ENCODE measurements at places on chromosomes 5 and 9. TPM values are rescaled to one million over a fixed set of nuclear protein-coding genes. Genes with fewer than 3 reads are reported as not detected.

GRCh38 chr9:75083188-75083970 is 4.6 kb downstream of the NMRK1 start:
- DNase-seq = no peak

Gene SOHLH1
- not detected for total RNA-seq

DNA sequence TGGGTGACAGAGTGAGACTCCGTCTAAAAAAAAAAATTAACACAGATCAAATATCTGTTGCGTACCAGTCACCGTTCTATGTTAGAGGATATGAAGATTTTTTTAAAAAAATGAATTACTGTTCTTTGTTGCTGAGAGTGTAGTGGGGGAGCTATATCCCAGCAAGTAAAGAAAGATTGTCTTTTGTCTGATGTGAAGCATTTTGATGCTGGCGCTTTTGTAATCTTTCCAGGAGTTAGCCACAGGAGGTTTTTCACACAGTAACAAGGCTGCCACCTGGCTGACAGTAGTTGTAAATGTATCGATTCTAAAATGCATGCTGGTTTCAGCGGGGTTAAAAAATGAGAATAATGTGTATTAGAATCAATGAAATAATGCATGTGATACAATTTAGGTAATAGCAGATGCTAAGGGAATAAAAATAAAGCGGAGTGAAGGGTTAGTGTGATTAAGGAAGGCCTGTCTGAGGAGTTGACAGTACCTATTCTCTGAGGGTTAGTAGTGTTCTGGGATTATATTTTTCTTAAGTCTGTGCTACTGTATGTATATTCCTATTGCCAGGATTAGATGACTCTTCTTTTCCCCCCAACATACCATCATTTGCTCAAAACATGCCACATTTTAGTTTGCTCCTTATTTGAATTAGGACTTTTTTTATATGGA is 3.4 kb downstream of the LMNB1 start:
- DNase-seq = no peak

Gene PCDHA4
- total RNA-seq = 0.18 TPM

DNA sequence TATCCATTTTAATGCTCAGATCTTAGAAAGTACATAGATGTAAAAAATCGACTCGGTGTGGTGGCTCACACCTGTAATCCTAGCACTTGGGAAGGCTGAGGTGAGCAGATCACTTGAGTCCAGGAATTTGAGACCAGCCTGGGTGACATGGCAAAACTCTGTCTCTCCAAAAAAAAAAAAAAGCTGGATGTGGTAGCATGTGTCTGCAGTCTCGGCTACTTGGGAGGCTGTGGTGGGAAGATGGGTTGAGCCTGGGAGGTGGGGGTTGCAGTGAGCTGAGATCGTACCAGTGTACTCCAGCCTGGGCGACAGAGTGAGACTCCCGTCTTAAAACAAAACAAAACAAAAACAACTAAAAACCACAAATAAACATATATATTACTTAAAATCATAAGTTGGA is 61.4 kb downstream of the RASA1 start:
- no peak for DNase-seq

DNA sequence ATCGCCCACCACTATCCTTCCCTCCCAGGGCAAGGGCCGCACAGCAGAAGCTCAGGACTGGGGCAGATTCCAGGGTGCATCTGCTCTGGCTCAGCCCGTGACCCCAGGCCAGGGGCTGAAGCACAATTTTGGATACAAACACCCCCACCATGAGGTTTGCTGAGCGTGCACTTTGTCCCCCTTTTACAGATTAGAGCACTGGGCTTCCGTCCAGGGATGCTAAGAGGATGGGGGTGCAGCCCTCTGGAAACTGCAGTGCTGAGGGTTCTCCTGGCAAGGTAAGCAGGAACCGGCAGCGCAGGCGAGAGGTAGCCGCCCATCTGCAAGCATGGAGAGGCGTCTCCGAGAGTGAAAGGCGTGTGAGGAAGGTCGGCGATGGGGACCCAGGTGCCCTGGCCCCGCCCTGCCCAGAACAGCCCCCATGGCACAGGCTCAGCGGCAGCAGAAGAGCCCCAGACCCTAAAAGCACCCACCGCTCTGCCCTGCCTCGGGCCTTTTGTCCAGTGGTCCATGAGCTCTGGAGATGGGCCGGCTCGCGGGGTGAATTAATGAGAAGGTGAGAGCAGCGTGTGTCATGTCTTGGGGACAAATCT is 54.5 kb upstream of the OLFM1 start:
- no peak for DNase-seq

GRCh38 chr5:124697933-124698591 is 48.4 kb downstream of the ZNF608 start:
- DNase-seq = no peak

DNA sequence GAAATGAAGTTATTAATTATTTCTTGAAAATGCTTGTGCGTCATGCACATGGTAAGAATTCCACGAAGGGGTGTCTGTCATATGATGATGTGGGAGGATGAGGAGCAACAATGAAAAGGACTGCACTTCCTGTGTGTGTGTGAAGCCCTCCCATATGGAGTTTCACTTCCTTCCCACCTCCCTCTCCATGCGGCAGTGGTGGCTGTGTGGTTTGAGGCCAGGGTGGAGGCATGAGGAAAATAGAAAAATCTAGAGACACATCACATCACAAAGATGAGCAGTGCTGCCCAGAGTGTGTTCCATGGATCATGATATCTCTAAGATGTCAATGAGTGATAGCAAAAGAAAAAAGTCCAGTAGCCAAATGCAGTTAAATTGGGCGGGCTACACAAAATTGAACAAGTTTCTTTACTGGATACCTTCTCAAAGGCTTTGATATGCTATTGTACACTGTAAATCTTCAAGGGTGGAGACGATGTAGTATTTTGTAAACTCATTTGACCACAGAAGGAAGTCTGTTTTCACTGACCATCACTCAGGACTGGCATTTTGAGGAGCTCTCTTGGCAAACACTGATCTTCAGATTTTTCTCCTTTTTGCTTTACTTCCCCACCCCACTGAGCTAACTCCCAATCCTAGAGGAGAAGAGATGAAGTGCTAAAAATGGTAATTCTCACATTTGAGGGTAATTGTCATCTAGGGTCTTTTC is 55.7 kb upstream of the EQTN start:
- DNase-seq = no peak

- DNase-seq = no peak
Measured at GRCh38 chr5:132260714-132261551, 3.4 kb downstream of the PDLIM4 start.

- no peak for DNase-seq
Measured at GRCh38 chr5:32726086-32726557, 15.0 kb downstream of the NPR3 start.

DNA sequence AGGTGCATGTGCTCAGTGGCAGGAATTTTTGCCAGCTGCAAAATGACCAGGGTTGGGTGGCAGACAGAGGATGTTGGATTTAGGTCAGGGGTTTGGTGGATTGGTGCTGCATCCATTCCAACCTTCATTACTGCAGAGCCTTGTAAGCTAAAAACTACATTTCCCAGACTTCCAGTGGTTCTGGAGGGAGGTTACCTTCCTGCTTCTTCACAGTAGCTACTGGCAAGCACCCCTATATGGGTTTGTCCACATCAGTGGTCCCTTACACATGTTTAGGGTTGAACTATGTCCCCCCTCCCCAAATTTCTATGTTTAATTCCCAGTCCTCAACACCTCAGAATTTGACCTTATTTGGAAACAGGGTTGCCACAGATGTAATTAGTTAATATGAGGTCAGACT is 20.7 kb upstream of the IL17B start:
- no peak for DNase-seq

DNA sequence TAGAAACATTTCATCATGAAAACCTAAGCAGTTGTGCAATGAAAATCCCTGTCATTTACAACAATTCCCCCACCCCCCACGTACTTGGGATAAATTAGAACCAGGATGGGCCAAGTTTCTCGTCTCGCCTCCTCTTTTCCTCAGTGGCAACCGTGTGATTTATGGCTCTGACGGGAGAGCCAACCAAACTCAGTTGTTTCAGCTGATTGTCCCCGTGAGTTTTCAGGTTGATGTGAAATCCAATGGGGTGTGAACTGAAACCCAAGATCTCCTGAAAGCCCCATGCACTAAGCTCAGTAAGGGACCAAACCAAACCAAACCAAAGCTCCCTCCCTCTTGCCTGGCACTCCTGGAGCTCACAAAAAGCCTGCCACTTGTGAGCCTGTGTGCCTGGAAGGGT is 138.7 kb upstream of the SLC24A2 start:
- no peak for DNase-seq

- DNase-seq = no peak
Measured at GRCh38 chr9:6944093-6944551, 186.3 kb downstream of the KDM4C start.

DNA sequence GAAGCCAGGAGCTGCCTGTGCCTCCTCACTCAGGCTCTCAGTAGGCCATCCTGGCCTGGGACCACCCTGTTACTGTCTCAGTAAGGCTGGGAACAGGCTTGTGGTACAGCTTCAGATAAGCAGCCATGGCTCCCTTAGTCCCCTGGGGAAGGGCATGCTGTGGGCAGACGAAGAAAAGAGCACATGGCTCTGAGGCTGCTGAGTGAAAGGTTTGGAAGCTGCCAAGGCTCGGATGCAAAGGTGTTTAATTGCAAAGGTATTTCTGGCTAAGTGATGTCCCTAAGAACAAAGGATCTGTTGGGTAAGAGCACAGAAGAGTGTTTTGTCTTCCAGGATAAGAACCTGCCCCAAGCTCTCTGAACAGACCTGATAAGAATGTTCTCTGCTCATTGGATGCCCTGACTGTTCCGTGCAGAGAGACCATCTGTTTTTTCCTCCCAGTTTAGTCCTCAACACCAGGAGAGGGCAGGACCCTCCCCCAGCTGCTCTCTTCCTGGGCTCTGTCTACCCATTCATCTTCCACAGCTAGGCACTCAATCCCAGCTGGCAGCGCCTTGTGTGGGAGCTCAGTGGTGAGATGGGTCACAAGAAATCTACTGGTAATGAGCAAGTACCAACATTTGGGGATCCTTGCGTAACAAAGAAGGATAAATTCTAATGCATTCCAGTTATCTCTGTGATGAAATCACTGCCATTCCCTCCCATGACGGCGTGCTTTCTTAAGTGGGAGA is 17.7 kb downstream of the ANGPTL2 start:
- no peak for DNase-seq

DNA sequence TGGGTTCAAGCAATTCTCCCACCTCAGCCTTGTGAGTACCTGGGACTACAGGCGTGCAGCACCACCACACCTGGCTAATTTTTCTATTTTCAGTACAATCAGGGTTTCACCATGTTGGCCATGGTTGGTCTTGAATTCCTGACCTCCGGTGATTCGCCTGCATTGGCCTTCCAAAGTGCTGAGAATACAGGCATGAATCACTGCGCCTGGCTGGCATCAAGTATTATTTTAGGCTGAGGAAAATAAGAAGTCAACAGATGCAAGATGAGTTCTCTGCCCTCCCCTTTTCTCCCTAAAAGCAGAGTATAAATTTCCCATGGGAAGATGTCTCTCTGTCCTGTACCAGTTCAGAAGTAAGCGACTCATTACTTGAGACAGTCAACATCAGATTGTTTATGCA is 71.5 kb downstream of the ELAVL2 start:
- DNase-seq = no peak

DNA sequence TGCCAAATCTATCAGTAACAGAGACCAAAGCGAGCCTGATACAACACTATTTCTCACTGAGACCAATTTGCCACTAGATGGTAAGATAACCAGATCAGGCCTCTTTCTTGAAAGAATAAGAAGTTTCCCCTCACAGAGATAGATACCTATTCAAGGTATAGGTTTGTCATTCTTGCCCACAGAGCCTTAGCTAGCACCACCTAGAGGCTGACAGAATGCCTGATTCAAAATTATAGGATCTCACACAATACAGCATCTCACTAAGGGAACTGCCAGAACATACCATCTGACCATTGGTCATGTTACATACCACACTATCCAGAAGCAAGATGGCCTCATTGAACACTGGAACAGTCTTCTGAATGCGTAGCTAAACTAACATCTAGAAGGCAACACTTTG is 166.6 kb upstream of the HCN1 start:
- DNase-seq = no peak

Gene GRIA1
- total RNA-seq = not detected

- no peak for DNase-seq
Measured at GRCh38 chr9:84538879-84539278, 130.7 kb upstream of the NTRK2 start.

DNA sequence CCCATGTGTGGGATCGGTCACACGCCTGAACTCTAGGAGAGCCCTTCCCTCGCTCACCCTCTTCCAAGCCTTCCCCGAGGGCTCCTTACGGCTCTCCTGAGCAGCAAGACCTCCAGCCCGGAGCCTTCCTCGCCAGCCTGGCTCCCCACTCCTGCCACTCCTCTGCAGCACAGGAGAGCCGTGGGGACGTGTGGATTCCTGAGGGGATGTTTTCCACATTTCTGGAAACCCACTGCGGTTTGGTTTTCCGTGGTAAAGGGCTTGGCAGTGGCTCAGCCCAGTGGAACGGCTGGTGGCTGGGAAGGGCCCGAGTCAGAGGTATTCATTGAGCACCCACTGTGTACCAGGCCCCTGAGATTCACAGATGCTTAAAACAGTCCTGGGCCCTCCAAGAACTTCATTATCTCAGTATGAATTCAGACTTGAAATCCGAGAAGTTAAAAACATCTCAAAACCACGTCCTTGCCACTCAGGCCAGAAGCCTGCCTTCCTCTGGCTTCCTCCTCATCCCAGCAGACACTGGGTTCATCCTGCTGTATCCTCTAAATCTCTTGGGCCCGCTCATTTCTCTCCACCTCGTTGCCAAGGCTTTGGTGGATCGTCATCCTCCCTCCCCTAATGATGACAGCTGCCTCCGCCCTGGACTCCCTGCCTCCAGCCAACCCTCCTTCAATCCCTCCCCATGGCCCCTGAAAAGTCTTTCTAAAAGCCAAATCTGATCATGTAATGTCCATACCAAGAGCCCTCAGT is 109.6 kb downstream of the FGF18 start:
- no peak for DNase-seq

GRCh38 chr9:37011530-37011929 is 22.5 kb downstream of the PAX5 start:
- DNase-seq = no peak

- DNase-seq = no peak
Measured at GRCh38 chr5:17177501-17178372, 39.7 kb upstream of the BASP1 start.
